ENCODE measurements at places on chromosomes 12 and 14.

DNA sequence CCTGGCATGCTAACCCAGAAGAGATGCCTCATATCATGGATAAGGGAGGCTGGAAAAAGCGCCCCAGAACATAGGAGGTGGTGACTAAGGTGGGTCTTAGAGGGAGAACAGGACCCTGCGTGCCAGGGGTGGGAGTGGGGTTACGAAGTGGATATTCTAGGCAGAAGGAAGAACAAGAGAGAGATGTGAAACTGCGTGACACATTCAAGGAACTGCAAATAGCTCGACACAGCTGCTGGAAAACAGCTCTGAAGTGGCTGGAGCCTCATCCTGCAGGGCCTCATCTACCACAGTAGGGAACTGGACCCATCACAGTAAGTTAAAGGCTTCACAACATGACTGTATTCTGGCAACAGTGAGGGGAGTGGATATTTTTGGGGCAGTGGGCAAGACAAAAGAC, 61.1 kb downstream of the RNF34 start:
- no peak for DNase-seq

GRCh38 chr12:62003701-62004100, 256.5 kb upstream of the USP15 start:
- no peak for DNase-seq

DNA sequence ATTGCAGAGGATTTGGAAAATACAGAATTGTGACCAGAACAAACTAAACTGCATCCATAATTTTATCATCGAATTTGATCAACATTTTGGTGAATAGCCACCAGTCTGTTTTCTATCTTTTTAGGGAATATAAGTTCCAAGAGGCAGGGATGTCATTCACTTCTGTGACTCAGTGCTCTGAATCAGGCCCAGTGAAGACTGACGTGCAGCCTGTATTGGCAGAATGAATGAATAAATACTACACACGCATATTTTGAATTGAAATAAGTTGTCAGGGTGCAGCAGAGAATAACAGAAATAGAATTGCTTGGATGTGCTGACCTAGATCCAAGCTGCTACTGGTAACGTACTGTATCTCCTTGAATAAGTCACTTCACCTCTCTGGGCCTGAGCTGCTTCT, 1.3 kb upstream of the EMP1 start:
- DNase-seq = no peak

DNA sequence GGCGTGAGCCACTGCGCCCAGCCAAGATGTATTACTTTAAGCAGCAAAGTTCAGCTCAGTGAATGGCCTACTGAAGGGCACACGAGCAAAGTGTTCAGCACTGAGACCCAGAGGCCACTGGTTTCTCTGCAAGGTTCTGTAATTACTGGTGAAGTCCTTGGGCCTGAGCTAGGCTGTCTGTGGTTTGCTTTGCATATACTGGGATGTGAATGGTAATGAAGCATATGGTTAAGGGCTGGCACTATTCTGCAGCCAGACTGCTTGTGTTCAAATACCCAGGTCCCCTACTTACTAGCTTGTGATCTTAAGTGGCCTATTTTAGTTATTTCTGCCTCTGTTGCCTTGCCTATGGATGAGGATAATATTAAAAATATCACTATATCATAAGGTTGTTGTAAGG, 72.0 kb downstream of the LLPH start:
- DNase-seq = no peak

DNA sequence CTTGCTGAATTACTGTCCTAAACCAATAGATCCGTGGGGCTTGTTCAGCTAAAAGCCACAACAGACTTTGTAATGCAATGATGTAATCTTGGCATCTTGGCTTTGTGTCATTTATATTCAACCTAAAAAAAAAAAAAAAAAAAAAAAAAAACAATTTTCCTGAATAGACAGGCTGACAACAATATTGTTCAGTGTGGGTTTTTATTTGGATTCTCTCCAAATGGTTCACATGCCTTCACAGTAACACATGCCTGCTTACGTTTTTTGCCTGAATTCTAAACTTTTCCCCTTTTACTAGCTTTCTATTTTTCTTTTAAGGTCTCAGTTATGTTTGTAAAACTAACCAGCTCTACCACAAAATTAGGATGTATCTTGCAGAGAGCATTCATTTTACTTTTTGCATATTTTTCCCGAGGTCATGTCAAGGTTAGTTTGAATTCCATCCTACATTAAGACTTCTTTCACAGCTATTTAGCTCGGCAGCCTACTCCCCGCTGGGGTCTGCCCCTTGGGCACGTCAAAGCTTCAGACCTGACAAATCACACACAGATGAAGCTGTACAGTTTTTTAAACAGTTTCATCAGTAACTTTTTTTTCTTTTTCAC, 213.7 kb upstream of the NPAS3 start:
- peak; percentile 68 for DNase-seq

GRCh38 chr12:7155471-7156034, 25.4 kb downstream of the CLSTN3 start:
- no peak for DNase-seq

GRCh38 chr12:98894412-98895085, 249.5 kb downstream of the APAF1 start:
- no peak for DNase-seq

GRCh38 chr12:49264466-49264872, 413 bp upstream of the TUBA1C start:
- DNase-seq = no peak

DNA sequence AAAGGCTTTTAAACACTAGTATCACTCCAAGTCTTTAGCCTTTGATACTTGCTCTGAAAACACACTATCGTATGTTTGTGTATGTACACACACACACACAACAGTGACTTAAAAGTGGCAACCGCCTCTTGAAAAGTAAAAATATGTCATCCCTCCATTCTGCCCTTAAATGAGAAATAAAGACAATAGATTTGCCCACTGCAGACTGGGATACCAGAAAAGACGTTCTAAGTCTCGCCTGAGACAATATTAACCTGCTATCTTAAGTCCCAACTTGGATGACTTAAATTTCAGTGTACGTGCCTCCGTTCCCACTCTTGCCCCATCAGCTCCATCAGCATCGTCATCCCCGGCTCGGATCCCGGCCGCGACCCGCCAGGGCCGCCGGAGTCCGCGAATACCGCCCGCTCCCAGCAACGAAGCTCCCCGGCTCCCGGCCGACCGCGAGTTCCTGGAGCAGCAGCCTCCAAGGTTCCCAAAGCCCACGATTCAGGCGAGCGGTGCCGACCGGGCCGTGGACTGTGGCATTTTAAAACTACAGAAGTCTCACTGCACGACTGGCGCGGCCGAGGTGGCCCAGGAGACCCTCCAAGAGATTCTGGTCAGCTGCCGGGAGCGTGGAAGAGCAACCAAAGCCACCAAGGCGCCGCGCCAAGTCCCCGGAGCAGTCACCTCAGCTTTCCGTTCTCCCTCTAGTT, 2.8 kb upstream of the ARID2 start:
- no peak for DNase-seq

DNA sequence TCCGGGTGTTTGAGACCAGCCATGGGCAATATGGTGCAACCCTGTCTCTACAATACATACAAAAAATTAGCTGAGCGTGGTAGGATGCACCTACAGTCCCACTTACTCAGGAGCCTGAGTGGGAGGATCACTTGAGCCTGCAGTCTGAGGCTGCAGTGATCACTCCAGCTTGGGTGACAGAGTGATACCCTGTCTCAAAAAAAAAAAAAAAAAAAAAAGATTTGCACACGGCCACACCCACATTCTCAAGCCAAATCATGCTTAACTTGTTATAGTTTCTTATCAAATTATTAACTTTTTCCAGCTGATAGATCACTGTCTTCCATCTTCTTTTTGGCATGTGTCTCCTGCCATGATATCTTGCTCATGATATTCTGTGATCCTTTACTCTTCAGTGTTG, 6.8 kb downstream of the DRAM1 start:
- no peak for DNase-seq

DNA sequence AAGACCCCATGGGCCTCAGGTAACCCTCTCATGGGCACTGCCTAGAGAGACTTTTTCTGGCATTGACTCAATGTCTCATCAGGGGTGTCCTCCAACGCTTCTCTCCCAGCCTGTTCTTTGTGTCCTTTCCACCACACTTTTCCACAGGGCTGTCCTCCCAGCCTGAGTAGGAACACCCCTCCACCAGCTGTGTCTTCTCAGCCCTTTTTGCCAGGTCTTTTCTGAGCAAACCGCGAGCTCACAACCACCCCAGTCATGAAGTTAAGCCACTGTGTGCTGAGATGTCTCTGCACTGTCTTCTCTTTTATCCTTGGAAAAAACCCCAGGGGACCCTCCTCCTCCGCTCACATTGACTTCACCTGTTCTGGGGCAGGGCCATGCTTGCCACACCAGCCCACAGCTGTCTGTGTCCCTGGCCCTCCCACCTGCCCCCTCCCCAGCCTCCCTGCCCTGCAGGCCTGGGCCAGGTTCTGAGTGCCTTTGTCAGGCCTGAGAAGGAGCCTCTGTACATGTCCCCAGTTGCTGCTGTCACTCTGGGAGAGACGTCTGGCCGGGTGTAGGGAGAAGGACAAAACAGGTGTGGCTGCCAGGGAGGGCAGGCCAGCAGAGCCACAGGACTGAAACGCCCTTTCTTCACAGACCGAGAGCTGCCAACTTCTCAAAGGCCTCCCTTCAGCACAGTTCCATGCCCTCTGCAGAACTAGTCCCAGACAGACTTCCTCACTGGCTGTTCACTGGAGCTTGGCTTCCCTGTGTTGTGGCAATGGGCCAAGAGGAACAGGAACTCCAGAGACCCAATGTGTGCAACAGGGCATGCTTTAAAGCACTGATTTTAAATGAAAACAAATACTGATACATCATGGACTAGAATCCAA, 50.5 kb upstream of the PNMA1 start:
- no peak for DNase-seq

DNA sequence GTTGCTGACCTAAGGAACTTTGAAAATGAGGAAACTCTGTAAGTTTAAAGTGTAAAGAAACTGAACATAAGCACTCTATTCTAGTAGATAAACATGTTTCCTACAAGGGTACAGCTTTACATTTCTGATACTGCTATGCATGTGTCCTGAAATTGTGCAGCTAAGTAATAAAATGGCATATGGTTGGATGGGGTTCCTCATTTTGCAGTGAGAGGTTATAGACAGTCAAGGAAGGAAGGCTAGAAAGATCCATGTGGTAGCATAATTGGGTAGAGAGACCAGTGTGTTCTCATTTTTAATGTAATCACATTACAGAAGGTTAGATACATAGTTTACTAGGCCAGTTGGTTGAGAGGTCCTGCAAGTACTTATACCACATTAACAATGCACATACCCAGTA, 477.0 kb downstream of the TMEM121 start:
- no peak for DNase-seq

DNA sequence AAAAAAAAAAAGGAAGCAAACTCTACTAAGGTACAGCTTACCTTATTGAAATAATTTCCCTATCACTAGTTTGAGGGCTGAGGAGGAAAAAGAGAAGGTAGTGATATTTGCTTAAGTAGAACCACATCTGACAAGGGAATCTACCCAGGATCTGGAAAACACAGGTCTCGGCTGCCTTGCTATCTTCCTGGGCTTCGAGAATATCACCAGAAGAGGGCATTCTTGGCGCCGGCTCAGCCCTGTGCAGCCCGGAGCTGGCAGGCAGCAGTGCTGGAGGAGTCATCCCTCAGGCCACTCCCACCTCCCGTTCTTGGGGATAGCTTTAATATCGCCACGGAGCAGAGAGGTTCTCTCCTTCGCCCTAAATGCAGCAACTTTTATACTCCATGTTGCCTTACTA, 1181.2 kb downstream of the VRK1 start:
- DNase-seq = no peak

- no peak for DNase-seq
These were observed 77.3 kb downstream of the NOS1 start for GRCh38 chr12:117284140-117284539.

GRCh38 chr12:53299101-53299453, 418 bp upstream of the MYG1 start:
- DNase-seq = peak; percentile 4

- no peak for DNase-seq
These were observed 4.9 kb downstream of the HNRNPA1 start for GRCh38 chr12:54285150-54286041.

DNA sequence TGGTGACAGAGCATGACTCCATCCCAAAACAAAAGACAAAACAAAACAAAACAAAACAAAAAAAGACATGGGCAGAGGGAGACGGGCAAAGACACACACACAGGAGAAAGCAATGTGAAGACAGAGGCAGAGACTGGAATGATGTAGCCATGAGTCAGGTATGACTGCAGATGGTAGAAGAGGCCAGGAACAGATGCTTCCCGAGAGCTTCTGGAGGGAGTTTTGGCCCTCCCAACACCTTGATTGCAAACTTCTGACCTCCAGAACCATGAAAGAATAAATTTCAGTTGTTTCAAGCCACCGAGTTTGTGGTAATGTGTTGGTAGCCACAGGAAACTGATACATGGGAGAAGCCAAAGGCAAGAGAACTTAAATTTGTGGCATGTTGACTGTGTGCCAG, 27.1 kb downstream of the VWF start:
- DNase-seq = no peak

- DNase-seq = no peak
These were observed 210.5 kb downstream of the BCAT1 start for GRCh38 chr12:24738441-24738840.

- DNase-seq = no peak
These were observed 332.3 kb downstream of the TMEM121 start for GRCh38 chr14:105858676-105859025.

GRCh38 chr12:127963933-127964332, 303.0 kb upstream of the TMEM132C start:
- DNase-seq = no peak

- DNase-seq = no peak
These were observed 5.6 kb upstream of the CRIP1 start for GRCh38 chr14:105480807-105481801.

DNA sequence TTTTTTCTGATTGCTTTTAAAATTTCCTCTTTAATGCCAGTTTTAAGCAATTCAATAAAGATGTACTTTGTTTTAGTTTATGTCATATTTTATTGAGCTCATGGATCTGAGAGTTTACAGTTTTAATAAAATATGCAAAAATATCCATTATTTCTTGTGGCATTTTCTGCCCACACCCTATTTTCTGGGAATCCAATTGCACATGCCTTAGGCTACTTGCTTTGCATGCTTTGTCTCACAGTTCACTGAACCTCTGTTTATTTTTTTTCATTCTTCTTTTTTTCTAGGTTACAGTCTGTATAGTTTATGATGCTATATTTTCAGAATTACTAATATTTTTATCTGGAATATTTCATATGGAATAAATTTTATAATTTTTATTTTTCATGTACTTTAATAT, 1258.0 kb downstream of the FSCB start:
- no peak for DNase-seq
